ENCODE measurements at places on chromosomes 1 and 21.

- no peak for DNase-seq
Observed at GRCh38 chr1:226558036-226558650, 9.6 kb downstream of the STUM start.

- DNase-seq, result peak; percentile 65
Observed at GRCh38 chr1:173301507-173301906, 94.4 kb upstream of the TNFSF4 start.

DNA sequence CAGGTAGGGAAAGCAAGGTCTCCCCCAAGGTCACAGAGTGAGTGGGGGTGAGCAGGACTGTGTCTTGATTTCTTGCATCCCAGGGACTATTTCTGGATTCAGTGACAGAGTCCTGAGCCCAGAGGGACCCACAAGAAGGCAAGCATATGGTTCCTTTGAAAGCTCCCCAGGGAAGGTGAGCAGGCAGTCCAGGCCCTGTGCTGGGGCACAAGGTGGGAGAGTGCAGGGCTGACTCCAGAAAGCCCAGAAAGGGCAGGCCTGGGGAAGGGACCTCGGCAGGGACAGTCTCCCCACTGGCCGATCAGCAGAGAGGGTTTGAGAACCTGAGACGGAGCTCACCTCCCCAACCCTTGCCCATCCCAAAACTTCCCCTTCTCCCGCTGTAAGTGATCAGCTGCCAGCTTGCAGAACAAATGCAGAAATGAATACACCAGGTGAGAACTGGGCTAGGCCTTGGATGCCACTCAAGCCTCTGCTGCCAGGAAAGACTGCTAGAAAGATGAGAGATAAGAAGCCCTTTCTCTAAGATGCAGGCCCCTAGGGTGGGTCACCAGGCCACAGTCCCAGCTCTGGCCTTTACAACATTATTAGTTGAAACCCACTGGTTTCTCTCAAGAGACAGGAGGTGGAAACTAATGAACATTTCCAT, 121.0 kb downstream of the GLIS1 start:
- no peak for DNase-seq

DNA sequence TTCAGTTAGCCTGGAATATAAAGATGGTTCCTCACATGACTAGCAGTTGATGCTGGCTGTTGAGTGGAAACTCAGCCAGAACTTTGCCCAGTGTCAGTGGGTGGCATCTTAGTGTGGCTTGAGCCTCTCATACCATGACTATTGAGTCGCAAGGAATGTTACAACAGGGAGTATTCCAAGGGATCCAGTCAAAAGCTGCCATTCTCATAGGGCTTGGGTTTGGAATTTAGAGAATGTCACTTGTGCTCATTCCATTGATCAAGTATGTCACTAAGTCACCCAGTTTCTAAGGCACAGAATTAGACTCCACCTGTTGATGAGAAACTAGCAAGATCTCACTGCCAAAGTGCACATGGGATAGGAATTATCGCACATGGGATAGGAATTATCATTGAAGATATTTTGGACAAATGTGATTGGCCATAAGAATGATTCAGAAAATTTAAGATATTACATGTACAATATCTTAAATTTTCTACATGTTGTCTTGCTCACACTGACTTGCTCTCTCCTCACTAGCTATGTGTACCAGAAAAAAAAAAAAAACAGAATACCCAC, 1290.7 kb upstream of the ADGRL2 start:
- no peak for DNase-seq

DNA sequence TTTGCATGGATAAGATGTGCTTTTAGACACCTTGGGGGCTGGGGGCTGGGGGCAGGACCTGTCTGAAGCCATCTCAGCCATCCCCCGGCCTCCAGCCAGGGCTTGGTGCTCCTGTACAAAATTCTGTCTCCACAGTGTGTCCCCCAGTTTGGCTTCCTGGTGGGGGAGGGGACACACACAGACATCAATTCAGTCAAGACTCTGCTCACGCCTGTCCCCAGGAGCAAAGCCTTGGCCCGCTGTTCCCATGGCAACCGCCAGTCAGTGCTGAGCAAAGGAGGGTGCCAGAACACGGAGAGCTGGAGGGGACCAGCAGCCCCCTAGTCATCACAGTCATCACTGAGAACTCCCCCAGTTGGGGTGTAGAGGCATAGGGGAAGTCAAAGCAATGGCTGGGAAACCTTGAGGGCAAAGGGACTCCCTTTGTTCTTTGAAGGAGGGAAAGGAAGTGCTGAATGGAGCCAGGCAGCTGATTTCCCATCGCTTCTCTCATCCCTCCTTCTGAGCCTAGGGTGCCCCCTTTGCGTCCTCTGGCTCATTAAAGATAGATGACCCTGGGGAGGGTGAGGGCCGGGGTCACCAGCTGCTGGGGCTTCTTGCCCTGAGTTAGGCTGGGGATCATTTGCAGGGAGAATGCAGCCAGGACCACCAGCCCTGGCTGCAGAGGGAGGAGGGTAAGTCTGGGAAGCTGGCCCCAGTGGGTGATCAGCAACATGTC, 134.9 kb upstream of the IPO9 start:
- DNase-seq, result no peak

DNA sequence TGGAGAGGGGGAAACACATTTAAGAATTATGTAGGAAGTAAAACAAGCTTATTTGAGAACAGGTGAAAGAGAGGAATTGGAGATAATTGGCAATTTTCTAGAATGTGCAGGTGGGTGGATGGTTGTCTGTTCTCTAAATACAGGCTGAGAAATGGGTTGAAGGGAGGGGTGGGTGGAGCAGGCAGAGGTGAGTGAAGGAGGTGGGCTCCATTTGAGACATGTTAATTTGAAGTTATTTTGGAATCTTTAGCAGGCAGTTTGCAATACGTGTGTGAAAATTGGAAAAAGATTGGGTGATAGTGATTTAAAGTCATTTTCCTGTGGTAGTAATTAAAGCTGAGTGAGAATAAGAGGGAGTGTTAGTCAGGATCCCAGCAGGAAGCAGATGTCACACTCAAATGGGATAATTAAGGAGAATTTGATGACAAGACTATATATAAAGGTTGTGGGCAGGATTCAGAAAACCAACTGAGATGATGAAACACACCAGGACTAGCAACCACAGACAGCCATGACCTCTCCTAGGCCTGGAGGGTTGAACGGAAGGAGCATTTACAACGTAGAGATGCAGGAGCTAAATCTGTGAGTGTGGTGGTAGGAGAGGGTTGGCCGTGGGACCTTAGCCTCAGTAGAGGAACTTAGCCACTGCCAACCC, 40.6 kb downstream of the CHRM3 start:
- no peak for DNase-seq

DNA sequence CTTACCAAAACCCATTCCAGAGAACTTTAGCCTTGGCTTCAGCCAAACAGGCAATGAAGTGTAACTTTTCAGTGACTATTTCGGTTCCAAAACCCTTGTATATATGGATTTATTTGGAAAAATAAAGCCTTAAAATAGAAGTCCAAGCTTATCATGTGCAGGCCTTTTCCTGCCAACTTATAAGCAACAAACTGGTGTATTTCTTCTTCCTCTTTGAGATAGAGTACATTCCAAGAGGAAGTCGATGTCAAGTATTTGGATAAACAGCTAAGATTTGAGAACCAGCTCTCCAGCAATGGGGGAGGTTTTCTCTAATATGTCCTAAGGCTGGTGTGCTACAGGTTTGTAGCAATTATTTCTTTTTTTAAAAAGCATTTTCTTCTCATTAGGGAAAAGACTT, 407.8 kb downstream of the DUSP10 start:
- DNase-seq, result no peak
